ENCODE measurements at places on chromosomes 5 and 9. TPM values are rescaled to one million over a fixed set of nuclear protein-coding genes. Genes with fewer than 3 reads are reported as not detected.

GRCh38 chr5:127785098-127785927 is 82.1 kb downstream of the CCDC192 start:
- peaks cover 16% of the 10 kb centered on the region for H3K4me1 ChIP-seq
- no peaks in the 10 kb centered on the region for H3K36me3 ChIP-seq
- H3K27ac ChIP-seq, result peak overlapping the region; percentile 51
- peak; percentile 25 for DNase-seq
- H3K27me3 ChIP-seq, result peaks cover 2% of the 10 kb centered on the region
- no peak overlapping the region for H3K4me3 ChIP-seq

DNA sequence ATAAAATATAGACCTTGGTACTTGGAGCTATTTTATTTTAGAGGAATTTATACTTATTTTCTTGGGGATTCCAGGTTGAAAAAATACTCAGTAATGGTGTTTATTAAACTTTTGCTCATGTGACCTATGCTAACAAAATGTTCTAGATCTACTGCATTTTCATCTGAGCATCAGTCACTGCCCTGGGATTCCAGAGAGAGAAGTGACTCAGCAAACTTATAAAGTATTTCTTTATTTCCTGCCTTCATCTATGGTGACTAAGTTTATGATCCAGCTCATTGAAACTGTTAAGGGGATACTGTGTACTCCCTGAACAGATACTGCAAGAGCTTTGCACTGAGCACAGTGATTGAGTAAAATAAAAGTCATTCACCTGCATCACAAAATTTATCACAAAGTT is 298.5 kb upstream of the CDH18 start:
- no peaks in the 10 kb centered on the region for H3K36me3 ChIP-seq
- no peak for DNase-seq
- H3K4me1 ChIP-seq, result no peaks in the 10 kb centered on the region

IL7R gene
- 48.4 TPM for total RNA-seq

KCNN2 gene
- not detected for total RNA-seq

GRCh38 chr9:71767163-71767775 is 1.0 kb downstream of the CEMIP2 start:
- peak overlapping the region; percentile 89 for H3K4me3 ChIP-seq
- H3K4me1 ChIP-seq, result peaks cover 56% of the 10 kb centered on the region
- peaks cover 19% of the 10 kb centered on the region for H3K36me3 ChIP-seq

GRCh38 chr9:96867079-96867804 is 12.9 kb upstream of the ZNF782 start:
- no peaks in the 10 kb centered on the region for H3K4me1 ChIP-seq
- no peak overlapping the region for H3K27ac ChIP-seq
- DNase-seq, result no peak
- peaks cover 7% of the 10 kb centered on the region for H3K27me3 ChIP-seq
- no peak overlapping the region for H3K4me3 ChIP-seq
